ENCODE measurements at places on chromosomes 16 and 17.

DNA sequence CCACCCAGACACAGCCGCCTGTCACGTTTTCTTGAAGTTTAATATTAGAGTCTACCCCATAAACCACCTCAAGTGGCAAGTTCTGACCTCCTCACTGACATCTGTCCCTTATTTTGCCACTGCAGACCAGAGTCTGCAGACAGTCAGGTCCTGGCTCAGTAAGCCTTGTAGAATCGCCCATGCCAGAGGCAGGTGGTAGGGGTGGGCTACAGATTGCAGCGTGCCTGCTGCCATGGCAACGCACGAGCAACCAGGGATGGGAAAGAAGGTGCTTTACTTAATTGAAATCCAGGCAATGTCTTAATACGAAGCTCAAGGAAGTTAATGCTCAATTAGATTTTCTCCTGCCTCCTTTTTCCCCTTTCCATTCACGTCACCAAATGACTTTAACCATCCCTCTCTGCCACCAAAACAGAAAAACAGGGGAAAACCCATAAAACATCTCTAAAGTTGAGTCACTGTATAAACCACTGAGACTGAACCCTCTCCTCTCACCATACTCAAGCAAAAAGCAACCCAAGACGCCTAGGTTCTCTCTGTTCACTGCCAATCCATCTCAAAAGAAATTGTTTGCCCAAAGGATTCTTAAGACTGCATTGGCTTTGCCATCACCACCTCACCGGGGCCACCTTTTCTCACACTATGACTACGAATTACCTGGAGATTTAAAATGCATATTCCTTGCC, 228.8 kb downstream of the SLC39A11 start:
- ATAC-seq, result peak; percentile 32

DNA sequence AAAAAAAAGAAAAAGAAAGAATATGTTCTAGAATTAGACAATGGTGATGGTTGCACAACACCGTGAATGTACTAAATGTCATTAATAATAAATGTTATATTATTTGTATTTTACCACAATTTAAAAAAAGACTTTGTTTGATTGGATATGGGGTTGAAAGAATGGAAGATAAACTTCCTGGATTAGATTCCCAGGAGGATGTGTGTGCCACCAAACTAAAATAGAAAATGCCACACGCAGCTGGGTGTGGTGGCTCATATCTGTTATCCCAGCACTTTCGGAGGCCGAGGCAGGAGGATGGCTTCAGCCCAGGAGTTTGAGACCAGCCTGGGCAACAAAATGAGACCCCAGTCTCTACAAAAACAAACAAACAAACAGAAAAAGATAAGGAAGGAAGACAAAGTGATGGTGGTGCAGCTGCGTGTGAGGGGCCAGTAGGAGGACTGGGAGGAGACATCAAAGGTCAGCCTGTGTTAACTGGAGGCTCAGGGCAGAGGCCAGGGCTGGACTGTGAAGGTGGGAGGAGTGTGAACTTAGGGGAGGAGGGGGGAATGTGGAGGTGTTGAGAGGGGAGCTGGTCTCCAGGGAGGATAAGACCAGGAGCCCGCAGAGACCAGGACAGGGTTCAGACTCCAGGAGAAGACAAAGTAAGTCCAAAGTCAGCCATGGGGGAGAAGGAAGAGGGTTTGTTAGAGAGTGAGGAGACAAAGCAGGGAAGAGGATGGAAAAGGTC, 4.1 kb downstream of the PECAM1 start:
- no peak for ATAC-seq

GRCh38 chr16:53984936-53985335, 281.0 kb downstream of the FTO start:
- no peak for ATAC-seq

- ATAC-seq, result no peak
Measured at GRCh38 chr17:8121407-8121680, 2.6 kb downstream of the HES7 start.

DNA sequence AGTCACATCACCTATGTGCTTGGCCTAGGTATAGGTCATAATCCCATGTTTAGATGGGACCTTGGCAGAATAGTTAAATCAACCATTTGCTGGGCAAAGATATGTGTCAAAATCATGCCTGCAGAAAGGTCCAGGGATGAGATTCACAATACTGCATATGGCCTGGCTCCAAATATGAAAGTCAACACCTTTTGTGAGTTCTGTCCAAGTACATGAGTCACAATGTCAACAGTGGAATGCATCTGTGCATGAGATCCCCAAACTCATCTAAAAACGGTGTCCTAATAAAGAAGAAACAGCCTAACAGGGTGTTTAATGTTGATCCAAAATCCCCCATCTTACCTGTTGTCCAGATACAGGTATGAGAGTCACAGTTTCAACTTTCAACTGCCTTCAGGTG, 1847.5 kb downstream of the TP53TG3F start:
- no peak for ATAC-seq

GRCh38 chr16:50925758-50926357, 184.0 kb downstream of the CYLD start:
- ATAC-seq, result no peak

DNA sequence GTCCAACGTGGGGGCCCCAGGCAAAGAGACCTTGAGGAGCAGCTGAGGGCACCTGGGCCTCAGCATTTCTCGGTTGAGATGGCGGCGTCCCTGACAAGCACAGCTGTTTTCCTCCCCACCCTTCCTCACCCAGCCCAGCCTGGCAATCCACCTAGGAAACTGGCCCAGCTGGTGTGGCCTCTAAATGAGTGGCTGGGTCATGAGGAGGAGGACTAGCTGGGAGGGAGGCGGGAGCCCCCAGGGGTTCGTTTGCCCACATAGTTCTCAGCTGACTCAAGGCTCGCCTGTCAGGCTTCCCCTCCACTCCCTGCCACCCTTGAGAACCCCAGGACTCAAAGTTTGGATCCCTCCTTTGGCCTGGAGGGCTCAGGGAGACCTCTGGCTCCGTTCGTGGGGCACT, 5.9 kb downstream of the RNF222 start:
- ATAC-seq, result no peak

DNA sequence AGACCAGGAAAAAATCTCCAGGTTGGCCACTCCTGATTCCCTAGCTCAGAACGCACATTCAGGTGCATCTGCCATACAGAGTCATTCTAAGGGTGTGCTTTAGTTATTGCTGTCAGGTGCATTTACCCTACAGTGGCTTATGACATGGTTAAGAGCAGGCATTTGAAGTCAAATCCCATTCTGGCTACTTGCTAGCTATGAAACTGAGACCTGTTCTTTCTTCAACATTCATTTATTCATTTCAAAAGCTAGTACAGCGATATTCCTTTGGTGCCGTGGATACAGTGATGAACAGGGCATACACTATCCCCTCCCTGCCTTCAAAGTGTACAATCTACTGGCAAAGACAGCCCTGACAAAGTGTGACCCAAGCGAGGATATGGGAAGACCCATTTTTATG, 508.3 kb downstream of the NPIPA7 start:
- no peak for ATAC-seq

DNA sequence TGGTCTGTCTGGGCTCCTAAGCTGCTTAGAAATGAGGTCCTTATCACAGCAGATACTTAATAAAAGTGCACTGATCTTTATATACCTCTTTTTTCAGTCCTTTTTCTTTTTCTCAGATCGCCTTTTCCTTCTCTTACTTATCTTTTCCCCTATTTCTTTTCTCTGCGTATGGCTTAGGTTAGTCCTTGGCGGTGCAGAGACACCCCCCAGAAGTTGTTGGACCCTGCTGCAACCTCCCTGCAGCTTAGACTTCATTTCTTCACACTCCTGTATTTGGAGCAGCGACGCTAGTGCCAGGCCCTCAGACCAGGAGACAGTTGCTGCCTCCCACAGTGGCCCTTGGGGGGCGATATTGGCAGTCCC, 67.6 kb downstream of the CENPV start:
- ATAC-seq, result no peak

- ATAC-seq, result no peak
Measured at GRCh38 chr16:9115277-9115676, 23.8 kb downstream of the HAPSTR1 start.

- ATAC-seq, result no peak
Measured at GRCh38 chr16:66572356-66572755, 6.1 kb downstream of the CMTM1 start.

GRCh38 chr17:43457362-43457692, 26.4 kb upstream of the DHX8 start:
- ATAC-seq, result no peak

DNA sequence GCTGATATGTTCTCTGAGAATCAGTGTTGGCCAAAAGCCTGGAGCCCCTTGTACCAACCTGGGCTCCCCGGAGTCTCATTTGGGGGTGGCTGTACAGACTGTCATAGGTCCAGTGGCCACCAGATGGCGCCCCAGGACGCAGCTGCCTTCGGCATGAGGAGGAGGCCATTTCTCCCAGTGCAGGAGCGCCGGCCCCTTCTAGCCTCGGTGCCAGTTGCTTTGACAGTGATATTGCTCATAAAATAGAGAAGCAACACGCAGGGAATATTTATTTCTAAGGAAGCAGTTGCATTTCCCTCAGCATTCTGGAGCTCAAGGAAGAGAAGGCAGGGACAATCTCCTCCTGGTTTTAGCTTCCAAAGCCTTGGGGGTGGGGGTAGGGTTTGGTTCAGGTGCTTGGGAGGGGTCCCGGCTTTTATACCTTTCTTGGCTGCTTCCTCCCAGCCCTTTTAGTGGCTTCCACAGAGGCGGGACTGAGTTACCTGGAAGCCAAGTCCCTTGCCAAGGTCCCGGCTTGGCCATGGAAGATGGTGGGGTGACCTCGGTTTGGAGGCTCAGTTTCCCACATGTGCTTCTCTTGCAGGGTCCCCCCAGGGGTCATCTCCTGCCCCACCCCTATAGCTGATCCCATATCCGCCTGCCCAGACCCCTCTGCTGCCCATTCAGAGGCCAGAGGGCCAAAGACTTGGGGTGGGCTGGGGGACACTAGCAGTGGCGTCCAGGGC, 117.8 kb upstream of the CDC42EP4 start:
- peak; percentile 79 for ATAC-seq

DNA sequence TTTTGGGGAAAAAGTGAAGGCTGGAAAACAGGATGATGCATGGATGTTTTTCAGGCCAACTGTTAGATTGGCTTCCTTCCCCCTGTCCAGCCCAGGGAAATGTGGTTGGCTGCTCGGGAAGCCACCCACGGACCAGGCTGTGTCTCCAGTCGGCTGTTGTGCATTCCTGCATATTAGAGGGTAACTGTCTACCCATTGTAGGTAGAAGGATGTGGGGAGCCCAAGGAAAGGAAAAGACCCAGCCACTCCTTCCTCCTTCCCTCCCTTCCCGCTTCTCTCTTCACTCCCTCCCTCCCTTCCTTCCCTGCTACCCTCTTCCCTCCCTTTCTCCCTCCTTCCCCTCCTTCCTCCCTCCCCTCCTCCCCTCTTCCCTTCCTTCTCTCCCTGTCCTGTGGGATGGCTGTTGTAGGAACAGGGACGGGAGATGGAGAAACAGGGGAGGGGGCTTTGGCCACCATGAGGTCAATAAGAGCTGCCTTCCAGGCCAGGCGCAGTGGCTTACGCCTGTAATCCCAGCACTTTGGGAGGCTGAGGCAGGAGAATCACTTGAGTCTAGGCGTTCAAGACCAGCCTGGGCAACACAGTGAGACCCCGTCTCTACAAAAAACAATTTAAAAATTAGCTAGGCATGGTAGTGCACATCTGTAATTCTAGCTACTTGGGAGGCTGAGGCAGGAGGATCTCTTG, 16.9 kb downstream of the SYT17 start:
- ATAC-seq, result no peak

- no peak for ATAC-seq
Measured at GRCh38 chr16:86578611-86579267, 390 bp downstream of the FOXL1 start.

GRCh38 chr17:56983366-56983765, 5.4 kb downstream of the SCPEP1 start:
- ATAC-seq, result no peak

DNA sequence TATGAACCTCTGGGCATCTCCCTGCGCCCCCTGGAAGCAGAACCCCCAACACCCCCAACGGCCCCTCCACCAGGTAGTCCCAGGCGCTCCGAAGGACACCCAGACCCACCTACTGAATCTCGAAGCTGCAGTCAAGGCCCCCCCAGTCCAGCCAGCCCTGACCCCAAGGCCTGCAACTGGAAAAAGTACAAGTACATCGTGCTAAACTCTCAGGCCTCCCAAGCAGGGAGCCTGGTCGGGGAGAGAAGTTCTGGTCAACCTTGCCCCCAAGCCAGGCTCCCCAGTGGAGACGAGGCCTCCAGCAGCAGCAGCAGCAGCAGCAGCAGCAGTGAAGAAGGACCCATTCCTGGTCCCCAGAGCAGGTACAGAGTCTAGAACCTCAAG, 1.5 kb downstream of the BCL6B start:
- ATAC-seq, result no peak

DNA sequence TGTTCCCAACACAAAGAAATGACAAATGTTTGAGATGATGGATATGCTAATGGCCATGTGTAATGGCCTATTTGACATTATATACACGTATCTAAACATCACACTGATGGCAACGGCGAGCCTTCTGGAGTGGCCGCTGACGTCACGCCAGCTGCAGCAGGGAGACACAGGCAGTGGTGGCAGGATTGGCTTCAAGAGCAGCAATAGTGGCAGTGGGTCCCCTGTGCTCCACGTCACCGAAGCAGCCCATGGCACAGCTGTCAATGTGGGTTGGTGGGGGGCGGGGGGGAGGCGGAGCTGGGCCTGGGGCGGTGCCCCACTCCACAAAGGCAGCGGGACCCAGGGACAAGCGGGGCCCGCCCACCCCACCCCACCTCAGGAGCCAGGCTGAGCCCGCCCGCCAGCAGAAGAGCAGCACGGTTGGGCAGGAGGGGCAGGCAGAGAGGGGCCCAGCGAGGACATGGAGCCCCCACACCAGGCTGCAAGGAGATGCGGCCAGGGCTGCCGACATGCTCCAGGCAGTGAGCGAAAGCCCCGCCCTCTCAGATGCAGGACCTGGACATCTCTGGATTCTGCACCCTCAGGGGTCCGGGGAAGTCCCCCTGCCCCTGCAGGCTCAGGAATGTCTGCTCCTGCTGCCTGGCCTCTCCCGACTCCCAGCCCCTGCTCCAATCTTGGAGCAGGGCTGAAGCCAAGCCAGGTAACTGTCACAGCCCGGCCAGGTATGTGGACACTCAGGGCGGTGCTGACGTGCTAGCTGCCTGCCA, 64.6 kb downstream of the USP32 start:
- no peak for ATAC-seq

DNA sequence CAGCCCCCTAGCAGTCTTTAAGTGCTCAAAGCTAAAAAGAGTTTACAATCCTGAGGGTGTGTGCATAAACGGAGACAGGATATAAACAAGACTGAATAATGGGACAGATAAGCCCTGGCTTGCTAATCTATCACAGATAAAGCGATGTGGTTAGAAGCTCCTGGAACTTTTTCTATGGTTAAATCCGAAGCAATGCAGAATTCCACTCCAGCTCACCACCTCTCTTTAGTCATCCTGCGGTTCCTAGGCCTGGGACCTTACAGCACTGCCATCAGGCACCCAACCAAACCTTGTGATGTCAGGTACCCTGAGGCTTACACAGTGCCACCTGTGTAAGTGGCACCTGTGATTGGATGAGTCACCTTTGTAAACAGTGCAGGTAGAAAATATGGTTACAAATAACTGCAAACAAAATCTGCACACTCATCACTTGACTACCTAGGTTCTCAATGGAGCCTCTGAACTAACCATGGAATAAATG, 31.5 kb upstream of the B4GALNT2 start:
- no peak for ATAC-seq
